H54 (cell line): ENCODE measurements at places on chromosomes 4 and X.

GRCh38 chr4:19842471-19842870 is 409.2 kb upstream of the SLIT2 start:
- no peak for DNase-seq

- no peak for DNase-seq
Measured at GRCh38 chrX:111040377-111041017, 55.5 kb upstream of the PAK3 start.

- no peak for DNase-seq
Measured at GRCh38 chr4:74109116-74109869, 10.3 kb upstream of the CXCL2 start.

DNA sequence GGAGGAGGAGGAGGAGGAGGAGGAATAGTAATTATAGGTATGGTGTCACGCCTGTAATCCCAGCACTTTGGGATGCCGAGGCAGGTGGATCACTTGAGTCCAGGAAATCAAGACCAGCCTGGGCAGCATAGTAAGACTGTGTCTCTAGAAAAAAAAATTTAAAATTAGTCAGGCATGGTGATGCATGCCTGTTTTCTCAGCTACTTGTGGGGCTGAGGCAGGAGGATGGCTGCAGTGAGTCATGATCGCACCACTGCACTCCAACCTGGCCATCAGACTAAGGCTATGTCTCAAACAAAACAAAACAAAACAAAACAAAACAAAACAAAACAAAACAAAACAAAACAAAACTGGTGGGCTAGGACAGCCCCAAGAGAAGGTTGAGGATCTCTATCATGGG is 3.0 kb downstream of the STARD8 start:
- DNase-seq = no peak

GRCh38 chr4:74379912-74380311 is 15.0 kb downstream of the EREG start:
- DNase-seq = no peak

DNA sequence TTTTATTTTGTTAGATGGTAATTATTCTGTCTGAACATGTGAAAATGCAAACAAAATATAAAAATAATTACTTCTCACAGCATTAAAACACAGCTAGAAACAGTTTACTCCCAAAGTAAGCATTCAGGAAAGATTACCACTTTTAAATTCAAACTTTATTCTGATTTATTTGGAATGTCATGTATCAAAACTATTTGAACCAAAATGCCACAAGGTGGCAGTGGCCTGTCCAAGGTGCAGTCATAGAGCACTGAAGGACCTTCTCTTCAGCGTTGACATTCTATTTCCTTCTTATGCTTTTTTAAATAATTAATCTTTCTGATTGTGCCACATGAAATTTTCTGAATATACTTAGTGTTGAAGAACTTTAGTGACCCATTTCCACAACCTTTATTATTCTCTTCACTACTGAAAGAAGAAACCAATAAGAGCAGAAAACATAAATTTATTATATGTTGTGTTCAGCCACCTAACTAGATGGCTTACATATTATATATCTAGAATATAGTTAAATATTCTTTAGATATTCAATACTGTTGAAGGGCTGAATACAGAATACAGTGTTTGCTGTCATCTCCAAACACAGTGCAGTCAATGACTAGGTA is 283.6 kb downstream of the CFAP299 start:
- no peak for DNase-seq

DNA sequence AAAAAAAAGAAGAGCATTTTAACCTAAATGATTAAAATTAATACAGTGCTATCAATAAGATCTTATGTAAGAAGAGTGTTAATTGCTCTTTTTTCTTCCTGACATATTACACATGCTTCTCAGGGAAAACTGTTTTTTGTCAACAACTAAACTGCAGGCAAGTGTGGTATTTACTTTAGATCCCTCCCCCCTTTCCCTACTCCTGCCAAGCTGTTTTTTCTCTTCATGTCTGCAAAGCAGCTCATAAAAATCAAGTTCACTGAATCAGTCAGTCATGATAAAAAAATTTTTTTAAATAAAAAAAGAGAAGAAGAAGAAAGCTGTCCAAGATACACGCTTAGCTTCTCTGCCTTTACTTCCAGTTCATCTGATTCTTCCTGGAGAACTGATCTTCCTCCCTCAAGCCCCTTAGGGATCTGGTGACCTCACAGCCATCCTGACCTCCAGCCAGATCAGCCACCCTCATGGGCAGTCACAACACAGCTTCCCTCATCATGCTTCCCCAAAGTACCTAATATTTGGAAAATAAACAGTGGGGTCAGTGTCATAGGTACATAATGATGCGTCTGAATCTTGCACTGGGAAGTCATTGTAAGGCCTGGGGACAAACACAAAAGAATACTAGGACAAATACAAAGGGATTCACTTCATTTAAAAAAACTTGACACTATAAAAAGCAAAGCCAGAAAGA is 87.0 kb downstream of the ZNF827 start:
- DNase-seq = no peak

- DNase-seq = no peak
Measured at GRCh38 chrX:24424948-24425347, 40.1 kb upstream of the PDK3 start.

- no peak for DNase-seq
Measured at GRCh38 chr4:157282019-157282418, 61.5 kb downstream of the GRIA2 start.

GRCh38 chrX:49155243-49155899 is 7.2 kb upstream of the MAGIX start:
- DNase-seq = no peak

GRCh38 chr4:73662709-73663546 is 42.7 kb upstream of the RASSF6 start:
- no peak for DNase-seq

DNA sequence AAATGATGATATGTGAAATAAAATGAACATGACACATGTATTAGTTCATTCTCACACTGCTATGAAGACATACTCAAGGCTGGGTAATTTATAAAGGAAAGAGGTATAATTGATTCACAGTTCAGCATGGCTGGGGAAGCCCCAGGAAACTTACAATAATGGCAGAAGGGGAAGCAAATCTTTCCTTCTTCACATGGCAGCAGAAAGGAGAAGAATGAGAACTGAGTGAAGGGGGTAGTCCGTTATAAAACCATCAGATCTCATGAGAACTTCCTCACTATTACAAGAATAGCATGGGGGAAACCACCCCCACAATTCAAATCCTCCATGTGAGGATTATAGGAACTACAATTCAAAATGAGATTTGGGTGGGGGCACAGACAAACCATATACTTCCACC is 243.9 kb upstream of the GYPA start:
- no peak for DNase-seq

GRCh38 chr4:135949931-135950330 is 1582.4 kb downstream of the PCDH18 start:
- no peak for DNase-seq
